ENCODE measurements at places on chromosomes 16 and 17. TPM values are rescaled to one million over a fixed set of nuclear protein-coding genes. Genes with fewer than 3 reads are reported as not detected.

The CCT6B gene
- 1.6 TPM for total RNA-seq

The PRSS33 gene
- not detected for total RNA-seq

GRCh38 chr17:4609761-4610160 lies 25.4 kb downstream of the SMTNL2 start:
- DNase-seq: no peak

DNA sequence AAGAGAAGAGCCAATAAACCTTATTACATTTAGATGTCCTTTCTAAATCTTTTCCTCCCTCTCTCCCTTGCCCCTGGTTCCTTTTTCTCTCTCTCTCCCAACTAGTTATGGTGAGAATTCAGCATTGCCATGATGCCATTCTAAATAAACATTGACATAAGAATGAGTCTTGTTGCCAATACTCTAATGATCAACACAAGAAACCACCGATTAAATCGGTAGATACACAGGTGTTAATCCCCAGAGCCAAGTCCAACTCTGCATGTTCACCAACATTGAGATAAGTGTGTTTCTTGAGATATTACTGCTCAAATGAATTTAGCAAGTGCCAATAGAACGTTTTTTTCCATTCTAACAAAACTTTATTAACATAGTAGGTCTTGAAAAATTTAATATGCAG lies 412.1 kb downstream of the KCNJ2 start:
- no peak for DNase-seq

The CA4 gene
- not detected for total RNA-seq

- DNase-seq: no peak
Measured at GRCh38 chr16:86171329-86171728, 272.4 kb downstream of the IRF8 start.

Data from activated CD4-positive, alpha-beta T cell treated with anti-CD3 and anti-CD28 coated beads for 36 hours (primary cell).